ENCODE measurements at places on chromosomes 3 and 15.

DNA sequence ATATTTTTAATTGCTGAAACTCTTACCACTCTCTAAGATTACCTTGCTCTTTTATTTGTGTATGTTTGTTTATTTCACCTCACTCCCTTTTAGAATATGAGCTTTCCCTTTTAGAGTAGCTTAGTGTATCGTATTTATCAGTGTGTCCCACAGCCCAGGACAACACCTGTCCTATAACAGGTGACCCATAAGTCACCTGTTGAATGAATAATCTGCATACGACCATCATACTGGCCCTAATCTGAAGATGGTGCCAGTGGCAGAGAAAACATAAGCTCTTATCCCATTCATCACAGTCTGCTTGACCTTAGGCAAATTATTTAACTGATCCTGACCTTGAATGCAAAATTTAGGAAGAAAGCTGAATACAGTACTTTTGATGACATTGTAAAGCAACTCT is 254.6 kb upstream of the NR2F2 start:
- DNase-seq: no peak

GRCh38 chr15:70327856-70328678 is 230.3 kb upstream of the TLE3 start:
- DNase-seq: no peak

GRCh38 chr3:60585918-60586317 is 665.3 kb downstream of the FHIT start:
- no peak for DNase-seq

GRCh38 chr15:44479343-44479742 is 51.9 kb downstream of the CTDSPL2 start:
- DNase-seq: no peak

DNA sequence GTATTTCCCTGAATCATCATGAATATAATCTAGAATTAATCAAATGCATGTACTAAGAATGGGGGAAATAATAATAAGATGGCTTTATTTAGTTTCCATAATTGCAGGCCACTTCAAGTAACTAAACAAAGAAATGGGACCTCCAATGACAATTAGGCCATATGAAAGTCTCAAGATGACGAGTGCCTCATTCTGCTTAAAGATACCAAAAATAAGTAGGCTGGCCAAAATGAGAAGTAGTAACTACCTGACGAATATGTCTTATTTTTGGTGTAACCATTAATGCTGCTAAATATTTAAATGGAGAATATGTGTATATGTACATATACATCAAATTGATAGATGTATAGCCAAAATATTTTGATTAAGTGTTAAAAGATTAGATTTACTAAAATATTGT is 932.6 kb downstream of the EPHA3 start:
- DNase-seq: no peak
